Stimulated activated CD8-positive, alpha-beta memory T cell treated with anti-CD3 and anti-CD28 coated beads, Interleukin-4, amount 100 ng/mL, for 4 hours (primary cell): ENCODE measurements at places on chromosomes 3 and 15.

DNA sequence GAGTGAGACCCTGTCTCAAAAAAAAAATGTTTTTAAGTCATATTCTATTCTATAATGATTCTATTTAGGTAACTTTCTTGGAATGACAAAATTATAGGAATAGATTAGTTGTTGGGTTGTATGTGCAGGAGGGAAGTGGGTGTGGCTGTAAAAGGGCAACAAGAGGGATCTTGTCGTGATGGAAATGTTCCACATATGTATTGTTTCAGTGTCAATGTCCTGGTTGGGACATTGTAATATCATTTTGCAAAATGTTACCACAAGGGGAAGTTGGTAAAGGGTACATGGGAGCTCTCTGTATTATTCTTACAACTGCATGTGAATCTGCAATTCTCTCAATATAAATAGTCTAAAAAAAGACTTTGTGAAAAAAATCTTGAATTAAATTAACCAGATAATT lies 14.3 kb upstream of the ABHD5 start:
- DNase-seq: no peak

DNA sequence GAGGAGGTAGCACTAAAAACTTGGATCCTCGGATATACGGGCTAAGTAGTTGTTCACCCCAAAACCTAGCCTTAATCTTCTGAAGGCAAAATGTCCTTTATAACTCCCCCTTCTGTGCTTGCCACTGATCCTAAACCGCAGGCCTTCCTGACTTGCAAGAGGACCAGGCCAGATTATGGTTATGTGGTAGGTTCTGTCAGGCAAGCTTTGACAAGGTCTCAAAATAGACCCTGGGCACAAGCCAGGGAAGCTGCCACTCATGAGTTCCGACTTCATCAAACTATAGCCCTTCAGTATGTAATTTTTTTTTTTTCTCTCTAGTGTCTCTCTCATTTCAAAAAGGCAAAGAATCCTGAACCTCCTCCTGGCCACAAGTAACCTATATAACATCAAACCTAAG lies 3.2 kb downstream of the LRRFIP2 start:
- no peak for DNase-seq

DNA sequence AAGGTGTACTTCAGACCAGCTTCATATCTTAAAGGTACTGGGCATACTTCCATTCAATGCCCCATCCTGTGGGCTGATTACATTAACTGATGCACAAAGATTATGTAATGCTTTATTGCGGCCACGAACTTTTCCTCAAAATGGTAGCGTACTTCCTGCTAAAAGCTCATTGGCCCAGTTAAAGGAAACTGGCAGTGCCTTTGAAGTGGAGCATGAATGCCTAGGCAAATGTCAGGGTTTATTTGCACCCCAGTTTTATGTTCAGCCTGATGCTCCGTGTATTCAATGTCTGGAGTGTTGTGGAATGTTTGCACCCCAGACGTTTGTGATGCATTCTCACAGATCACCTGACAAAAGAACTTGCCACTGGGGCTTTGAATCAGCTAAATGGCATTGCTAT lies 3.4 kb downstream of the SKIL start:
- DNase-seq: no peak

DNA sequence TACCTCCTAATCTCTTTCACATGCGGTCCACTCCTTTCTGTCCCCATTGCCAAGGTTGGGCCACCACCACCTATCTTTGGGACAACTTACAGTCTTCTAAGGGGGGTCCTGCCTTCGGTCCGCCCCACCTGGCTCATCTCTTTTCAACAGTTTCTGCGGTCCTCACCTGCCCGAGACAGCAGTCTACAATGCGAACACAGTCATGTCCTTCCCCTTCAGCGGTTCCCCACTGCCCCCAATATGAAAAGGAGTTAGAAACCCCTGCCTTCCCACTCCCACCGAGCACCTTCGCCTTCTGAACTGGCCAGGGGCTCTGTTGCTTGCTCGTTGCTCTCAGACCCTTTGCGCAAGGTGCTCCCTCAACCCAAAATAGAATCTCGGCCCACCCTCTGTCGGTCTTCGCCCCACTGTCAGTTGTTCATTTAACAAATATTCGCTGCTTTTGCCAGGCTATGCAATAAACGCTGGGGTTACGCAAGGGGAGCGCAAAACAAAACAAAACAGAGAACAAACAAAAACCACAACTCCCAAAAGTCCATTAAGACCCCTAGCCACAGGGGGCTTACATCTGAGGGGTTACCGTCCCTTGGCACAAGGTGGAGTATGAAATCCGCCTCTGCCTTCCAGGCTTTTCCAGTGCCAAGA lies 611 bp upstream of the FANCI start:
- no peak for DNase-seq

- DNase-seq: no peak
Observed at GRCh38 chr15:57146506-57147201, 228.2 kb downstream of the TCF12 start.

DNA sequence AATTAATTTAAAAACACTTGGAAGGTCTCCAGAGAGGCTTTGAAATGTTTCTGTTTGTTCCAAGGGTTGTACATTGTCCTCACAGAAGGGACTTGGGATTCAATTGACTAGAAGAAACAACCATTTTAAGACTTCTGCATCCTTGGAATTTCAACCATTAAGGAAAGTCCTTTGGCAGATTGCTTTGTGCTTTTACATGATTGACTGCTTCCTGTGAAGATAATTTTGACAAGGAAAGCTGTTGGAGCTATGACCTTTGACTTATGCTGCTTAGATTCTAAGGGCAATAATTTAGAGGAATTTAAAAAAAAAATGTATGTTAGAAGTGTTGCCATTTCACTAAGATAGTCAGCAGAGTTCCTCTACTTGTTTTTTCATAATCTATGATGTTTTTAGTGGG lies 483.9 kb upstream of the TBL1XR1 start:
- DNase-seq: no peak
